NCI-H1417 (cell line): ENCODE measurements at places on chromosomes 4 and X.

- DNase-seq = no peak
These were observed 26.4 kb upstream of the PPARGC1A start for GRCh38 chr4:23916282-23916681.

DNA sequence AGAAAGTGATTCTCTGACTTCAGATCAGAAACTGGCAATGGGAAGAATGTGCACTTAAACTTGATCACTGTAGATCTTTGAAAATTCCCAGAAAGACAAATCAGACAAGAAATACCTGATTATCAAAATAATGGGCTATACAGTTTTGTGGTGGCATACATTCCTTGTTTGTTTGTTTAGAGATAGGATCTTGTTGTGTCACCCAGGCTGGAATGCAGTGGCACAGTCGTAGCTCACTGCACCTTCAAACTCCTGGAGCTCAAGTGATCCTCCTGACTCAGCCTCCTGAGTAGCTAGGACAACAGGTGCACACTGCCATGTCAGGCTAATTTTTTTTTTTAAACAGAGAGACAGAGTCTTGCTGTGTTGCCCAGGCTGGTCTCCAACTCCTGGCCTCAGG lies 81.0 kb upstream of the SPRY1 start:
- no peak for DNase-seq

DNA sequence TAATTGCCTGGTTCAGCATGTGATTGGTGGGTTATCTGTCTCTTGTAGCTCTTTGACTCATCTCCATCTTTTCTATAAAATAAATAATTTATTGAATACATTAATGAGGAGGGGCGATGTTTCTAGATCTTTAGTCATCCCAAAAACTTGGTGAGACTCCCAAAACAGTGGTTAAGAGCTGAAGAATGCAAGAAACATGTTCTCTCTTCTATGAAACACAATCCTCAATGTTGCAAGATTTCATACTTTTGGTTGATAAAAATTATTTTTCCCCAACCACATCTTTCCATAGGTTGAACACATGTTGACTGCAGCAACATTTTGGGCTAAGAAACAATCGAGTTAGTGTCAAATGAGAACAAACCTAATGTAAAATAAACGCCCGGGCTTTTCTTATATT lies 1.2 kb upstream of the TMEM47 start:
- DNase-seq = no peak

DNA sequence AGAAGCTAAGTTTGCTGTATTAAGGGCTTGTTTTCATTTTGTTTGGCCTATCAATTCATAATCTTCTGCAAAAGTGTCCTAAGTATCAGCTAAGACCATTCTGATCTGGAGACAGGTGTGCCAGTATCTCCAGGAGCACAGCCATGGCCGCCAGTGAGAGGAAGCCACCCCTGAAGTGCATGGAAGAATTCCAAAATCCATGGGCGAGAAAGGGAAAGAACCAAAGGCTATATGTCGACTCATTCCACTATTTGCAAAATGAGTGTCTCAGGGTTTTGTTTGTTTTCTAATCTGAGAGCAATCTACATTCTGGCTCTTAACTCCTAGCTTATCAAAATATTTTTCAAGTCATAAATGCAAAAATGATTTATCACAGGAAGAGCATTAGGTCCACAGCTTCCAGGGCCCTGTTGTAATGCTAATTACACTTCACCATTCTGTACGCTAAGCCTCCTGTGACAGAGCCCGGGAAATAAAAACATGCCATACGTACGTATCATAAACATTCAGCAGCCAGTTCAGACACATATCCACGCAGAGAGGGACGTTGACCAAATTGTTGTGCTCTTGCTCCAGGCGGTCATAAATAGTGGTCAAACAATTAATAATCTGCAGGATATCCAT lies 137.3 kb upstream of the FTHL17 start:
- DNase-seq = no peak

DNA sequence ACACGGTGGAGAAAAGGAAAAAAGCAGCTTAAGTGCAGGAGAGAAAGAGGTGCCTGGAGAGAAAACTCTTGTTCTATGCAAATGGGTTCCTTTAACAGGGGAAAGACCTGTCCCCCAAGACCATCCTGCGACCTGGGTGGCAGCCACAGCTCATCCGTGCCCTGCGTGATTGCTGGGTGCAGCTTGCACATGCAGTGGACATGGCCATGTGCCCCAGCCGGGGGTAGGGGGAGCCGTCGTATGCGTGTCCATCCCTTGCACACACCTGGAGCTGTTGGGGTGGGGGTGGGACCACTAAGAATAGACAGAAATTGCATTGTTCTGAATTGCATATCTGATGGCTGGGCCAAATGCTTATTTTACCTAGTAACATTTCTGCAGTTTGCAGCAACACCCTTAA lies 171.9 kb downstream of the GUCY2F start:
- no peak for DNase-seq

GRCh38 chrX:105114554-105115130 lies 105.9 kb downstream of the TEX13A start:
- DNase-seq = no peak

DNA sequence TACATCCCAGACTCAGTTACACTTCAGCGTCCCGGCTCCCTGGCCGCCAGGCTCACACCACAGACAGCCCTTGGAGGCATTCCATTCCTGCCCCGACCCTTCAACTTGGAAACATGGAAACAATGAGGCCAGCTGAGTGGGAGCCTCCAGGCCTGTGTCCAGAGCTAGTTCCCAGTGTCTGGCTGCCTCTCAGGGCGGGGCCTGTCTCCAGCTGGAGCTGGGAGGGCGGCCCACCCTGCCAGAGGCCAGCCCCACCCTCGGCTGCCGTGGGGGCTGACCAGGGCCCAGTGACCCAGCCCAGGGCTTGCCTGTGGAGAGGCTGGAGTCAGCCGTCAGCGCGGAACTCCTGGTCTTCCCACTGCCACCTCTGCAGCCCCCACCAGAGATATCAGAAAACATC lies 37.4 kb upstream of the SPON2 start:
- DNase-seq = no peak

GRCh38 chrX:150310881-150311280 lies 52.2 kb upstream of the MAMLD1 start:
- DNase-seq = no peak

GRCh38 chr4:185773419-185773818 lies 38.6 kb downstream of the SORBS2 start:
- no peak for DNase-seq

GRCh38 chrX:47814851-47815250 lies 21.9 kb upstream of the ZNF81 start:
- no peak for DNase-seq

- DNase-seq = no peak
These were observed 570.9 kb downstream of the MID1IP1 start for GRCh38 chrX:39372115-39372514.

- no peak for DNase-seq
These were observed 92.4 kb downstream of the PHOX2B start for GRCh38 chr4:41656106-41656505.

DNA sequence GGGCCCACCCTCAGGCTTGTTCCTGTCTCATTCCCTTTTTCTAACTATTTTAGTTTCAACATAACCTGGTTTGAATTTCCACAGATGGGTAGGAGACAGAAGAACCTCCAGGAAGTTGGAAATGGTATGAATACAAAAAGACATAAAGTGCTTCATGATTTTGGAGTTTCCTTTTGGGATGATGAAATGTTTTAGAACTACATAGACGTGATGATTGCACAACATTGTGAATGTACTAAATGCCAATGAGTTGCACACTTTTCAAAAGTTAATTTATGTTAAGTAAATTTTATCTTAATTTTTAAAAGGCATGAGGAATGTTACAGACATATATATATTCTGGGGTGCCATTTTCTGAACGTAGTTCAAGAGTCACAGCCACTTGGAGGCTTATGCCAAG lies 41.1 kb upstream of the IBSP start:
- no peak for DNase-seq

GRCh38 chrX:127459790-127460189 lies 592.4 kb downstream of the ACTRT1 start:
- DNase-seq = no peak

DNA sequence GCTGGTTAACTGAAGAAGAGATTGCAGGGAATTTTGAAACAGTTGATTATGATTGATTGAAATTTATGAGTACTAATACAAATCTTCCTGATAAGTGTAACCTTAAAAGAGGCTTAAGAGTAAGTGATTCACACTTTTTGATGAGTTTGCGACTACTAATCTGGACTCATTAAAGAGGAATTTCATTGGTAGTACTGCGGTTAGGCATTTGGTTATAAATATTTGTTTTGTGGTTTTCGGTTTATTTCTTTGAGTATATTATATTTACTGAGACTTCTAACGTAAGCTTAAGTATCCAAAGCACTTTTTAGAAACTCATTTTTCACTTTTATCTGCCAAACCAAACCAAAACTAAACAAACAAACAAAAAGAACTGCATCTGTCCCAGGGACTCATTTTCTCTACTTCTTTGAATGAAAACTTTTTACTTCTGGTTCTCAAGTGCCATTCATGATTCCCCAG lies 20.7 kb downstream of the SLIT2 start:
- DNase-seq = no peak

GRCh38 chr4:99430106-99430505 lies 5.0 kb downstream of the ADH7 start:
- no peak for DNase-seq
